ENCODE measurements at places on chromosomes 4 and X. TPM values are rescaled to one million over a fixed set of nuclear protein-coding genes. Genes with fewer than 3 reads are reported as not detected.

DNA sequence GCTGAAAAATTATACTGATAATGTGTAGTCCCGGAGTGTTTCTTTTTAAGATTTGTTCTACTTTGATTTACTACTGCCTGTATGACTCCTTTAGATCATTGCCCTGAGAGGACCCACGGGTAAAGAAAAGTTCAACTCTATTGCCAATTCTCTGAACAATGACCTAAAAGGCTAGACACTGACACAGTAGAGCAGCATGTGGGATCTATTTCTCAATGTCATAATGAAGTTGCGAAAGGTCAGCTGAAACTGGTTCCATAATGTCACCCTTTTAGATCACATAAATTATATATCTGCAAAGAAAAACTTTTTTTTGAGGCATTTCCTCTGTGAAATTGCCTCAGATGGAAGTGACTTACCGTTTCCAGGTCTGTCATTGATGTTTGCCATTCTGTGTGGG, 67.4 kb downstream of the GLRB start:
- no peak for DNase-seq

Gene HSFX1
- 1.7 TPM for total RNA-seq

Gene PITX2
- not detected for total RNA-seq

Gene ALB
- not detected for total RNA-seq

DNA sequence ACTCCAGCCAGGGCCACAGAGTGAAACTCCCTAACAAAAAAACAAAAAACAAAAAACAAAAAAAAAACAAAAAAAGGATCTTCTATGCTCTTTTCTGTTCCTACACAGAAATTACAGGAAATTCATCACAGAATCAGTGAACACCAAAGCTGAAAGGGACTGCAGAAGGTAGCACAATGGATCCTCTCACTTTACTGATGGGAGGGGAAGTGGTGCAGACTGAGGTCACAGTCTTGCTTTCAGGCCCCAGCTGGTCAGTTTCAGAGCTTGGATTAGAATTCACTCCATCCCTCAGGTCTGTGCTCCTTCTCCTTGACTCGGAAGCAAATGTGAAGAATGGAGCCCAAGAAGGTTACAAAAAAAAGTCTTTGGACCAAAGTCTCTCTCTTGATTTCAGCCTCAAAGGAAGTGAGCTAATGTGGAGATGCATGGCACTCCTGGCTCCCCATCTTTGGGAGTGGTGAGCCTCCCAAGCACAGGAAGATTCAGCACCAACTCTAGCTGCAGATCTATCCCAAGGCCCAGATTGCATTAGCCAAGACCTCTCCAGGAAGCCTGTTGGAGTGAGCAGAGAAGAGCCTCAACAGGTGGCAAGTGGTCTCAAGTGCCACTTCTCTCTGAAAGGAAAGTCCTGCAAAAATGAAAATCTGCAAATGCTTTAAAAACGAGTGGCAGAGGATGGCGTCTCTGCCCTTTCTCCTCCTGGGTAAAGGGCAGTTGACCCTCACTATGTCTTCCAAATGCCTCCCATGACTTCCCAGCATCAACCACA, 176.0 kb downstream of the MAML3 start:
- no peak for DNase-seq

DNA sequence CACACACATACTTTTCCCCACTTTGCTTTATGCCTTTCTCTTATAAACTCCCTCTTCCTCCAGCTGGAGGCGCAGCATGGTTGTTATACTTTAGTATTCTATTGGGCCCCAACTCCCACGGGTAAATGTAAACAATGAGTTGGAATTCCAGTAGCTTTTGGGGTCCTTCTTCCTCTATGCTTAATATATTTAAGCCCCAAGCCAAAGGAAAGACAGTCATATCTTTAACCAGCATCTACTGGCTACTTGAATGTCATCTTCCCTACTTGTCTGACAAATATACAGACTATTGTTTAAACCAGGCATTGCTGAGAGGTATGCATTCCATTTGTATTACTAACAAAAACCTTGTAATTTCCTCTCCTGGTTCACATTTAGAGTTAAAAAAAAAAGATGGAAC, 72.9 kb downstream of the WDR19 start:
- DNase-seq, result no peak

Gene HTRA3
- 131 TPM for total RNA-seq

- DNase-seq, result peak; percentile 27
Measured at GRCh38 chr4:112377171-112377570, 80.0 kb downstream of the ALPK1 start.
